ENCODE measurements at places on chromosomes 16 and 17.

- DNase-seq: peak; percentile 60
Measured at GRCh38 chr16:11586856-11587642, at the start of gene LITAF. Gene LITAF (minus strand): TSS chr16:11586919. CDS start chr16:11556730, 30,189 bp downstream.

- DNase-seq: no peak
Measured at GRCh38 chr17:32558326-32558955, 71.6 kb downstream of the CDK5R1 start.

- no peak for DNase-seq
Measured at GRCh38 chr16:79411805-79412204, 188.7 kb downstream of the MAF start.

DNA sequence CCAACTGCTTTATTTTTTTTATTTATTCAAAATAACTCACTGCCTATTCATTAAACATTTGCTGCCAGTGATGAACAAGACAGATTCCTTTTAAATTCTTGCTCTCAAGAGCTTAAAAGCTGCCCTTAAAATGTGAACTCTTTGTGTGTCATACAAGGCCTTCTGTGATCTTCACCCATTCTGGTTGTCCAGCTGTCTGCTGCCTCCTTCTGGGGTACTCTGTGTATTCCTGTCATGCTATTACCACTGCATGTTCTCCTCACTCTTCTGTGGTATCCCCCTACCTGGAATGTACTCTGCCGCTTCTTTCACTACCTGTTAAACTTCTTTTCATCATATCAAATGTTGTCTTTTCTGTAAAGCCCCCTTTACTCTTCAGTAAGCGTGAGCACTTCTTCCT is 165.8 kb downstream of the CHD9 start:
- peak; percentile 8 for DNase-seq

GRCh38 chr16:84341528-84342295 is 26.6 kb upstream of the ATP2C2 start:
- DNase-seq: no peak

DNA sequence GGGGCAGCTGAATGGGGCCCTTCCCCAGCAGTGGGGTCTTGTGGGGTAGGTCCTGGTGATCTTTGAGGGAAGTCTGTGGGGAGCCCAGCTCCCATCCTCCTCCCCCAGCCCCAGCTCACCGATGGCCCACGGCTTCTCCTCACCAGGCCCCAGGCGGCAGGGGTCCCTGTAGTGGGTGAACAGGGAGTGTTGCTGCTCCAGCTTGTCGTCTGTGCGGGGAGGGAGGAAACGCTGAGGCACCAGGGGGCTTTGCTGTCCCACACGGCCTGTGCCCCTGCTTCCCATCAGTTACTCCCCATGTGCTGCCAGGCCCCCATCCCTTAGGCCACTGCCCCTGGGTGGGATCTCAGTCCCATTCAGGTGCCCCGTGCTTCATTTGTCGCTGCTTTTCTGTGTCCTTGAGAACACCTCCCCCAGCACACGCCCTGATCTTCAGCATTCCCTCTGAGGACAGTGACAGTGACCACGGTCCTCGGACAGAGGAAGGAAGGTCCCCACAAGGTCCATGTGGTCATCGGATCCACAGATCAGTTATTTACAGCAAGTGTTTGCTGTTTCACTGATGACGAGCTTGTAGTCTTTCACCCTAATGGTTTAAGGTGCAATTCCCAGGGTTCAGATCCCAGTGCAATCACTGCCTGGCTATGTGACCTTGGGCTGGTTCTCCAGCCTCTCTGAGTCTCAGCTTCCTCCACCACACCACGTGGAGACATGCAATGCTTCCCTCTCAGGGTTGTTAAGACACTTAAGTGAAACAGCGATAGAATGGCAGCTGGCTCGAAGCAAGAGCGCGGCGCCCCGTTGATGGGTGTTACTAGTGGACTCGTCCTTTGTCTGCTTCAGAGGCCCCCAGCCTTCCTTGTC is 53.1 kb downstream of the PRMT7 start:
- no peak for DNase-seq

DNA sequence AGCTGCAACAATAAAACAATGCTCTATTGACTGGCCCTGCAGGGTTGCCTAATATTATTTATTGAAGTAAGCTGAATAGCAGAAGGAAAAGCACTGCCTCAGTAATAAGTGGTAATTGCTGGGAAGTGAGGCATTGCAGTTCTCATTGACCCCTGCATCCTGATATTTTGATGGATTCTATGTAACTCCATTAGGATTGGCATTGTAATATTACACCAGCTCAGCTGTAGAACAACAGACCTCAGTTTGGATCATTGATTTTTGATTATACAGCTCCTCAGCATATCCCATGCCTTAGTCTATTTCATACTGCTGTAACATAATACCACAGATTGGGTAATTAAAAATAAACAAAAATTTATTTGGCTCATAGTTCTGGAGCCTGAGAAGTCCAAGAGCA is 650.6 kb upstream of the SALL1 start:
- no peak for DNase-seq

DNA sequence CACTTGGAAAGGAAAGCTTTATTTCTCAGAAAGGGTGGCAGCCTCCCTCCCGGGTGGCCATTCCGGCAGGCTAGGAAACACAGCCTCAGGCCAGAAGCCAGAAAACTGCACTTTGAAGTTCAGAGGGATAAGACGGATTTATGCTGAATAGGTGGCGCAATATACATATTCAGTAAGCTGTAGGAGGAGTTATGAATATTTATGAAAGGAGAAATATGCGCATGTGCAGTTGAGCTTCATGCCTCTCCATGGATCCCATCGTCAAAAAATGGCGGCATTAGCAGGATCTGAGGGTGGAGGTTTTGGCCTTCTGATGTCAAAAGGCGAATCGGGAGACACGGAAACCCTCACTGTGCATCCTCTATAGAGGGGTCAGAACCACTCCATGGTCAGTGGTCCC is 82.3 kb downstream of the KATNIP start:
- DNase-seq: no peak

DNA sequence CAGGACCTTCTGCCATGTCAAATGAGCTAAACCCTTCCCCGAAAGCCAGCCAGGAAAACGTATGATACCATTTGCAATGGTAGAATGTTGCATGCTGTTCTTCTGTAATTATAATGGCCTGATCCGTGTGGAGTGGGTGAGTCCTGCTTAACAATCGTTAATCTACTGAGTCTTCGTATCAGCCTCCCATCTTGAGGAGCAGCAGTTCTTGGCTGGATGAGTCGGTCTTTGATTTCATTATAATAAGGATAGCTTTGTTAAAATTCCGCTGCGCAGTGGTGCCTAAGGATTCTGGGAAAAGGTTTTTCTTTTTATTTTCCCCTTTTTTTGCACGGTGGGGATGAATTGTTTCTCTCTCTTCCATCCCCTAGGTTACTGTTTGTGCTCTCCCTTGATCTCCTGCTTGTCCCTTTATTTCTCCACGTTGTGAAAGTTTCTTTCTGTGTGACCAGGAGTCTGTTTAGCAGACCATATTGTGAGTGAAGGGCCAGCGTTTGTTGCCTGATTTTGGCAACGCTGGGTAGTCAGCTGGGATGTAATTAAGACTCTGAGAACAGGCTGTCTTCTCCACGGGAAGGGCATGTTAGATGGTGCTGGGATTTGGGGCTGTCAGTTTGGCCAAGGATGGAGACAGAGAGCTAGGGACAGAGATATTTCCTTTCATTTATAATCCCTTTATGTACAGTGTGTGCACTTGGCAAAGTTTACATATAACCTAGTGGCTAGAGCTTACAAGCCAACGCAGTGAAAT is 263.0 kb downstream of the FTO start:
- DNase-seq: no peak

- peak; percentile 31 for DNase-seq
Measured at GRCh38 chr16:84266451-84266850, 26.6 kb upstream of the KCNG4 start.

- peak; percentile 88 for DNase-seq
Measured at GRCh38 chr17:49230636-49231562, at the start of gene PHOSPHO1. Gene PHOSPHO1 (minus strand): TSS chr17:49230787. CDS start chr17:49226691, 4,096 bp downstream.

- DNase-seq: no peak
Measured at GRCh38 chr16:70526403-70526802, 2.8 kb downstream of the SF3B3 start.

- no peak for DNase-seq
Measured at GRCh38 chr16:88715312-88716190, 9.2 kb downstream of the CTU2 start.

GRCh38 chr16:9900576-9900975 is 281.7 kb downstream of the GRIN2A start:
- no peak for DNase-seq

- DNase-seq: no peak
Measured at GRCh38 chr17:57971572-57971971, 16.4 kb upstream of the CUEDC1 start.

- no peak for DNase-seq
Measured at GRCh38 chr16:79400462-79401149, 199.9 kb downstream of the MAF start.

DNA sequence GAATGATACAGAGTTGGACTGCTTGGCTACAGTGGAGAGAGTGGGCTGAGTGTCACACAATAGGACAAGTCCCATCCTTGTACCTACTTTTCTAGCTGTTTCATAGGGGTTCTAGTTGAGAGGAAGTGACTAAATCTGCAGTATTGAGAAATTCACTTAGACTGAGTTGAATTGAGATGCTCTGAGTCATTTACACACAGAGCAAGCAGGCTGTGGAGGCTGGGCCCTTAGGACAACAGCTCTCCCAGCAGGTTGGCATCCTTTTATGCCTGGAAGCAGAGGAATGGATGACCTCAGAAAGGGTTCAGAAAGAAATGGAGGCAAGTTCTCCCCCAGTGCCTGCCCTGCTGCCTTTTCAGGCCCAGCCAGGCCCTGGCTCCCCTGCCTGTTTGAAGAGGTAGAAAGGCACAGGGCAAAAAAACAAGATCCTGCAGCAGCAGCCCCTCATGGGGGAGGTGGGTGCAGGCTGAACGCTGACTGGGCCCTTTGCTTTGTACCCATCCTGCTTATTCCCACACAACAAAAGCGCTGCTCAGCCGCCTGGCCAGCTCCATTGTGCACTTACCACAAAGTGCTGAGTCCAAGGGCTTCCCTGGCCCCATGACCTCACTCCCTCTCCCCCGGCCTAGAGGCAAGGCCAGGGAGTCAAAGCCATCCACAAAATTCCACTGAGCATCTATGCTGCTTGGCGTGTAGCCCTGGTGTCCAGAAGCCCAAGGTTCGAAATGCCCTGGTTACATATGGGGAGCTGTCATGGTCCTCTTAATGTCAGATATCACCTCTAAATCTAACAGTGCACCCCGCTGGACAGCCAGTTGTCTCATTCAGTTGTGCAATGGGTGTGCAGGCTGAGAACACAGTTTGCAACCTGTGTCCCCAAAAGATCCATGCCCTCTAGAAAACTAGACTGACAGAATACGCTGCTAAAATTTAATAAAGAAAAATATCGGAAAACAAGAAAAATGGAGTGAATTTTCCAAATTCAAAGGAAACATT is 5.4 kb upstream of the CRYBA1 start:
- DNase-seq: no peak

- DNase-seq: no peak
Measured at GRCh38 chr17:27540318-27541101, 84.3 kb downstream of the KSR1 start.

- DNase-seq: peak; percentile 60
Measured at GRCh38 chr16:67447508-67448076, 16.7 kb downstream of the HSD11B2 start.

GRCh38 chr17:72340836-72341235 is 220.0 kb downstream of the SOX9 start:
- no peak for DNase-seq

- no peak for DNase-seq
Measured at GRCh38 chr17:50589095-50589705, 28.7 kb downstream of the CACNA1G start.

DNA sequence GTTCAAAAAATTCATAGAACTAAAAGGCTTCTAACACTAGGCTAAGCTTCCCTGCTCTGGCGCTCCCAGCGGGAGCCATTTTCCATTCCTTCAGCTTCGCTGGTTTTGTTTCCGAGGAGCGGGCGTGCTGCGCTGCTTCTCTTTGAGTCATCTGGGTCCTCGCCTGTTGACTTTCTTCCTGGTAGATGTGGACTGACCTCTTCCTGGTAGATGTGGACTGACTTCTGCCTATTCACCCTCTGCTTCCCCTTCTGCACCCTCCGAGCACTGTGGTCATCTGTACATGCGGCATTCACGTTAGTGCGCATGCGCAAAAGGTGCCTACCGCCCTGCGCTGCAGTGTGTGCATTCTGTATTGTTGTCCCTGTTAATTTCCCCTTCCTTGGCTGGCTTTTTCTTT is 40.8 kb upstream of the SEC14L1 start:
- DNase-seq: peak; percentile 26

- no peak for DNase-seq
Measured at GRCh38 chr16:14371778-14372431, 258.2 kb downstream of the PARN start.

DNA sequence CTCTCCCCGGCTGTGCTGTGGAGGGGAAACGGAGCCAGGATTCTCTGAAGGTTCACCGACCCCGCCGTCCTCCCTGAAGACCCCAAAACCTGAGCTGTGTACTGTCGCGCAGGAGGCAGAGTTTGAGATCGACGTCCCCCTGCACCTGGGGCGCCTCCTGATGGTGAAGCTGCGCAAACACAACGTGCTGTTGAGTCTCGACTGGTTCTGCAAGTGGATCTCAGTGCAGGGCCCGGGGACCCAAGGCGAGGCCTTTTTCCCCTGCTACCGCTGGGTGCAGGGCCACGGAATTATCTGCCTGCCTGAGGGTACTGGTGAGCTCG is 62.6 kb upstream of the TEKT1 start:
- peak; percentile 6 for DNase-seq

DNA sequence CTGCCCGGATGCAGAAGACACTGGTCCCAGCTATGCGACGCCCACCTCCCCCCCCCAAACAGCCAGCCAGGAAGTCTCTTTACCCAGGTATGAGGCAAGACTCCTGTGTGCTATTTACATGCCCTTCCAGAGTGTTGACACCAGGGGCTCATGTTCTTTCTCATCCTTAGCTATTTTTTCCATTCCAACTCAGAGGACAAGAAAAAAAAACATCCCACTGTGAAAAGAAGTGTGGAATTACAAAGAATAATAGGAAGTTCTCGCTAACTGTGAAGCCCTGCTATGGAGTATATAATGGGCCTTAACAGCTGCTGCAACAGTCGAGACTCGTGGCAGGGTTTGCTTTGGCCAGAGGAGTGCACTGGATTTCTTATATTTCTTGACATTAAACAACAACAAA is 584.9 kb downstream of the CDH13 start:
- DNase-seq: no peak

DNA sequence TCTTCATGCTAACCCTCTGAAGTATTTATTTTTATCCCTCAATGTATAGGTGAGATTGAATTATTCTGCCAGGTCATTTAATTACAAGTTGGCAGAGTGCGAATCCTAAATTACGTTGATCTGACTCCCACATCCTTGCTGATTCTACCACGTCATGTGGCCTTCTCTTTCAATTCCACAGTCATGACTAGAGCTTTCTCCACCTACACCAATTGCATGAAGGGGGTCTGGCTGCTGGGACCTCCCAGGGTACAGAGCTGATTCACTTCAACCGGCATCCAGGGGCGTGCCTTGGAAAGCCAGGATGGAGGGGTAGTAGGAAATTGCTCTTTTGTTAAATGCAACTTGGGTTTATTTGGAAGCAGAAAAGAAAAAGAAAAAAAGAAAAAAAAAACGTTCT is 41.1 kb upstream of the CDH13 start:
- no peak for DNase-seq

GRCh38 chr17:73987395-73987794 is 216.1 kb upstream of the RPL38 start:
- no peak for DNase-seq

GRCh38 chr17:56593086-56593645 is 333 bp upstream of the NOG start:
- DNase-seq: peak; percentile 24

GRCh38 chr17:1029196-1029921 is 32.4 kb downstream of the TIMM22 start:
- DNase-seq: no peak

- no peak for DNase-seq
Measured at GRCh38 chr16:60214311-60214710, 1480.2 kb upstream of the GOT2 start.
